Stimulated activated CD8-positive, alpha-beta memory T cell treated with anti-CD3 and anti-CD28 coated beads, Interleukin-15, amount 100 ng/mL, for 4 hours (primary cell): ENCODE measurements at places on chromosomes 7 and 10.

DNA sequence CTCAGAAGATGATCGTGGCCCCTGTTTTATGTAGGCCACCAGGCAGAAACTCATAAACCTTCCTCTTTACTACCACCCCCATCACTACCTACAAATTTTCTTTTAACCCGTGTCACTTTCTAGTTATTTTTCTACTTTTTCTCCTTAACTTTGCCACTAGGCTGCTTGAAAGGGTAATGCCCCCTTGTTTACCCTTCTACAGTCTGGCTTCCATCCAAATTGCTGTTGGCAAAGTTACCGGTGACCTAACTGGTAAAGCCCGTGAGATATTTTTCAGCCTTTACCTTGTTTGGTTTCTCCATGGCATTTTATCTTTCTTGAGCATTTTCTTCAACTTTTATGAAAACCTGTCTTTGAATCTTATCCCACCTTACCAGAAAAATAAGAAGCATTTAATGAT lies 153.0 kb downstream of the WNT2 start:
- no peak for DNase-seq

GRCh38 chr10:3805791-3806461 lies 20.9 kb upstream of the KLF6 start:
- DNase-seq = no peak

GRCh38 chr7:101754424-101755159 lies 62.8 kb upstream of the CUX1 start:
- DNase-seq = no peak

DNA sequence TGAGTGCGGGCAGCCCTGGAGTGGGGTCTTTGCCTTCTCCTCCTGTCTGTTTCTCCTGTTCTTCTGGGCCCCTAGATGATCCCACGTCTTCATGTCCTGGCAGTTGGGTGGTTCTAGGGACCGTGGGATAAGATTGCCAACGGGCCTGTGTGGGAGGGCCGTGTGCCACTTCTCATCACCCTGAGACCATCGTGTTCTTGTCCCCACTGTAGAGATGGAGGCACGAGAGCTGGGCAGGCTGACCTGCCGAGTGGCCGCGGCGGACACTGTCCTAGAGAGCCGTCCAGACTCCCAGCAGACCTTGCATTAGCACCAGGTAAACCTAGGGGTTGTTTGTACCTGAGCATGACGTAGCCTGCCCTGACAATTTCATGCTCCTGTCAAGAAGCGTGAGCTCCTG lies 18.5 kb upstream of the UBE3C start:
- no peak for DNase-seq

- DNase-seq = no peak
These were observed 11.2 kb downstream of the MIOS start for GRCh38 chr7:7577888-7578287.

GRCh38 chr7:459584-460373 lies 59.9 kb downstream of the PDGFA start:
- DNase-seq = no peak

GRCh38 chr7:158204453-158204852 lies 383.2 kb downstream of the PTPRN2 start:
- no peak for DNase-seq

DNA sequence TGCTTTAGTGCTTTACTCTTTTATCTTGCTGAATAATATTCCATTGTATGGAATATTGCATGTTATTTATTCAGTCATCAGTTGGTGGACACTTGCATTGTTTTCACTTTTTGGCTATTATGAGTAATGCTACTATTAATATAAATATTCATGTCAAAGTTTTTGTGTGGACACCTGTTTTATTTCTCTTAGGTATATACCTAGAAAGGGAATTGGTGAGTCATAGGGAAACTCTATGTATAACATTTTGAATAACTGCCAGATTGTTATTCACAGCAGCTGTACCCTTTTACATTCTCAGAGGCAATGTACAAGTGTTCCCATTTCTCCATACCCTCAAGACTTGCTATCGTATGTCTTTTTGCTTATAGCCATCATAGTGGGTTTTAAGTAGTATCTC lies 268.7 kb downstream of the SEMA3A start:
- no peak for DNase-seq

DNA sequence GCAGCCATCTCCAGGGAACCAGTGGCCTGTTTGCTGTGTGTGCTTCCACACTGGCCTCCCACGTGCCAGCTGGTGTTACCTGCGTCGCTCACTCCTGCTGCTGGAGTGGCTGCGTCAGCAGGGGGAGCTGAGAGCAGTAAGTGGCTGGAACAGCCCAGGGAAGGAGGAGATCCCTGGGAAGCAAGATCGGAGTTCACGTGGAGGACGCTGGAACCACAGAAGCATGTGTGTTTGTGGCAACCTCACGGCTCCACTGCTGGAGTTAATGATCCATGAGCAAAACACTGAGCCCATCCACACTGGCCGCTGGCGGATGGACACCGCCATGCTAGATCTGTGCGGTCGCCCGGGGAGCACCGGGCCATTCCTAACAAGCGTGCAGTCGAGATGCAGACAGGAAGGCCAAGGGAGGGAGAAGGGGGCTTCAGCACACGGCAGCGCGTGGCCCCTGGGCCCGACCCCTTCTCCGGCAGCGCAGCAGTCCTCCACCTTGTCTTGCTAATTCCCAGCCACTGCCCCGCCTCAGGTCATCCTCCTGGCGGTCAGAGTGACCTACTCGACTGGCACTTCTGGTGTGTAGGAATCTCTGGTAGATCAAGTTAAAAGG lies 68.5 kb upstream of the EEPD1 start:
- no peak for DNase-seq

- DNase-seq = no peak
These were observed 138.5 kb downstream of the ARID5B start for GRCh38 chr10:62039954-62040353.

DNA sequence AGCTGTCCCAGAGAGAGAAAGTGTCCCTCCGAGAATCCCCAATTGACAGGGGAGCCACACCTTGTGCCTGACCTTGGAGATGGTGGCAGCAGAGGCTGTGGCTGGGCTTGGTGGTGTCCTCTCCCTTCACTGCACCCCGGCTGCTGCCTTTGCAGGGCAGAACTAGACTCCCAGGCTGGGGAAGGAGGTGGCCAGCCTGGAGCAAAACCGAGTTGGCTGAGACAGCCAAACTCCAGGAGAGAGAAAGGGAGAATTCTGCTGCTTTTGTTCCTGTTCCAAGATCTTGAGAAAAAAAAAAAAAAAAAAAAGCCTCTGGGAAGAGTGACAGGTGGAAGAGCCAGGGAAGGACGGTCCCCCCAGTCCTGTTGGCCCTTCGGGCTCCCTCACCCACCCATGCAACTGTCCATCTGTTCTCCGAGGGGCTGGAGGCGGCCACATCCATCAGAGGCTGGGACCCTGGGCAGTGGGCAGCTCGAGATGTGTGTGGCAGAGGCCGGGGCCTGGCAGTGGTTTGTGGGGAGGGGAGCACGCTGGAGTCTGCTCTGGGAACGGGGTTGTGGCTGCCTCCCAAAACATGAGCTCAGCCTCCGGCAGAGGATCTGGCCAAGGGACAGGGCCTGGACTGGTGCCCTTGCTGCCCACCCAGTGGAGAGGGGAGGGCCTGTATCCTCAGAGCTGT lies 35.5 kb downstream of the CLIP2 start:
- DNase-seq = no peak

DNA sequence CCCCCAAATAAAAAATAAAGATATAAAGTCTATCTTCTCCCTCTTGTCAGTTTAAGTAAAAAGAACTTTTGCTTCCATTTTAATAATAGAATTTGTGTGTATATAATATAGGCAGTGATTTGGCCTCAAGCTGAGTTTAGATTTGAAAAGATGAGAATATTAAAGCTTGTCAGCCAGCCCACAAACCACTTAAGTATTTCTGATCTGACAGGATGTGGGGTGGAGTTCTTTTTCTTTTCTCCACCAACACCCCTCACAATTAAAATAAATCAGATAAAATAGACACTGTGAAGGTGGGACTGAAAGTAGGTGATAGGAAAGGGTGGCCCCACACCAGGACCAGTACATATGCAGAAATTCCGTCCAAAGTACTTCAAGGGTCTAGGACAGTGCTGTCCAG lies 714.1 kb downstream of the AUTS2 start:
- no peak for DNase-seq

DNA sequence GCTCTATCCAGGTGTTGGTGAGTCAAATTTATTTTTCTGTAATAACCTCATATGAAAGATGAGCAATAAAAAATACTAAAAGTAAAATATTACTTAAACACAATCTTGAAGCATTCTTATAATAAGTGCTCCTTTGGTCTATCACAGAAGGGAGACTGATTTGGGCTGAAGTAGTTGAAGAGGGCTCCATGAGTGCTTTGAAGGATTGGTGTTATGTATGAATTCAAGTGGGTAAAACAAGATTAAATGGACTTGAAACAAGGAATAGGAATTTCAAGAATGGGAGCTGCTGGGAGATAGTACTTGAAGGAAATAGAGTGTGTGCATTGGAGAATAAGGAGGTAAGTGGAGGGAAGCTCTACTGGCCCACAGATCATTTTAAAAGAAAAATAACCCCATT lies 7.3 kb upstream of the OR2A2 start:
- no peak for DNase-seq

DNA sequence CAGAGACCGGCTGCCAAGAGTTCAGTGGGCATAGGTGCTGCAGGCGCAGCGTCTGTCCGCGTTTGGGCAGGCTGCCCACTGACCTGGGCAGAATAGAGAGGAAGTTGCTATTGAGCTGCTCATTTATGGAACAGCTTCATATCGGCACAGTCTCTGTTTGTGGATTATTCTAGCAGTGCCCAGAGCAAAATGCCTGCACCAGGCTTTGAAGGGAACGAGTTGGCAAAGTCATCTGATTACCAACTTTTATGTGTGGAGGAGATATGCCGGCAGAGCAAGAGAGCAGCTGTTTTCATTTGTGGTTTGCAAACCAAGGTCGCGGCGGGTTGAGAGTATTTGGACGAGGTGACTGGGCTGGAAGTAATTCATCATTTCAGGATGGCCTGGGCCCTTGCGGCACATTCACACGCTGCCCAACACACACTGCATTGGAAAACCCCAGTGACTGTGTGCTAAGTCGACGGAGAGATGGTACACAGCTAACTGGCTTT lies 228.5 kb downstream of the TCERG1L start:
- DNase-seq = no peak

- no peak for DNase-seq
These were observed 108.7 kb downstream of the DNAJC1 start for GRCh38 chr10:21894648-21895342.

DNA sequence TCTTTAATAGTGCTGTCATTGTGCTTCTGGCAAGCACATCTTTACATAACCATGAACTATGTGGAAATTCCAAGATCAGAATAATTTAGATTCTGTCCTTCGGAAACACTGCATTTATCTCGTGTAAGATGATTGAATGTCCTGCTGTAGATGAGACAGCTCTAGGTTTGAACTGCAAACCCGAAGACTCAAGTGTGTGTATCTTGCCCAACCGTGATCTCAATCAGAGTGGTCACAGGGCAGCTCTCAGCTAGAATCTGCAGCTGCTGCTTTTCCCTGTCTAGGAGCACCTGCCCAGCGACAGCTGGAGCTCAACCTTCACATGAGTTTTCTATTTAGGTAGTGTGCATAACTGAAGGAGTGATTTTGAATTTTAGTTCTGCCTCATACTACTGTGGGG lies 17.5 kb upstream of the KIF20B start:
- no peak for DNase-seq

DNA sequence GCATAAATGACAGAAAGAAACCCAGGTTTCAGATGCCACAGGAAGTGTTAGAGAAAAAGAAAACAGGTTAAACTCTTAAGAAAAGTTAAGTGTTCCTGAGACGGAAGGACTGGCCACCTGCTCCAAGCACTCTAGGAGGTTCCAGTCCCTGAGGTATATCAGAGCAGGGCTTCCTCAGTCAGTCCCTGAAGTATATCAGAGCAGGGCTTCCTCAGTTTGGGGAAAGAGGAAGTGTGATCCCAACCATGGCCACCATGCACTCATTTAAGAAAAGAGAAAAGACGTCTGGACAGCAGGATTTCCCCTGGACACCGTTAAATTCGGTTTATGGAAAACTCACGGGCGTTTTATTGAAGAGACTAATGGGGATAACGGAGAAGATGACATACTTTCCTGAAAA lies 133.4 kb upstream of the PFKP start:
- no peak for DNase-seq

DNA sequence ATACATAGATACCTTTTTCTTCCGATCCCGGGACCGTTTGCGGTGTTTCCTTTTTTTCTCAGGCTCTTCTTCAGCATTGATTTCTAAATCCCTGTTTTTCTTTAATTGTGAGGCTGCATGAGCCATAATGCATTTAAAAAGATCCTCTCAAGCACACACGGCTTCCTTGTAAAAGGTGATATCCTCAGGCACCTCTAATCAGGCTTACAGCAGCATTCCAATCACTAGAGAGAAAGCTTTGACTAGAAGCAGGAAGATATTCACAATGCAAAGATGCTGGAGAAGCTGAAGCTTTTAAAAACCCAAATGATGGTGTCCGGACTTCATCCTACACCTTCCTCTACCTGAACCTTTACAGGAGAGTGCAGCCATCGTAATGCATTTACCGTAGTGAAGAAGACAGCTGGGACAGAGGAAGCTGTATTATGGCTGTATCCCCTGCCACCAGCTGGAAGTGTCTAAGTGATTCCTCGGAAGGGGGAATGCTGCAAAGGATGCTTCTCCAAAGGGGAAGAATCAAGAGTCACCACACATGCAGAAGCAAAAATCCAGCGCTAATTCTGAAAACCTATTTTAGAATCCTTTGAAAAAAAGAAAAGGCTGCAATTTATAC lies at the start of gene ANK3:
ANK3 (minus strand) TSS at position 463 of the 613 bp plus-strand sequence; CDS start at position 126, 337 bp downstream.
- no peak for DNase-seq

- no peak for DNase-seq
These were observed 5.5 kb downstream of the IL15RA start for GRCh38 chr10:5971886-5972285.

GRCh38 chr7:124720195-124720594 lies 45.4 kb downstream of the GPR37 start:
- no peak for DNase-seq

DNA sequence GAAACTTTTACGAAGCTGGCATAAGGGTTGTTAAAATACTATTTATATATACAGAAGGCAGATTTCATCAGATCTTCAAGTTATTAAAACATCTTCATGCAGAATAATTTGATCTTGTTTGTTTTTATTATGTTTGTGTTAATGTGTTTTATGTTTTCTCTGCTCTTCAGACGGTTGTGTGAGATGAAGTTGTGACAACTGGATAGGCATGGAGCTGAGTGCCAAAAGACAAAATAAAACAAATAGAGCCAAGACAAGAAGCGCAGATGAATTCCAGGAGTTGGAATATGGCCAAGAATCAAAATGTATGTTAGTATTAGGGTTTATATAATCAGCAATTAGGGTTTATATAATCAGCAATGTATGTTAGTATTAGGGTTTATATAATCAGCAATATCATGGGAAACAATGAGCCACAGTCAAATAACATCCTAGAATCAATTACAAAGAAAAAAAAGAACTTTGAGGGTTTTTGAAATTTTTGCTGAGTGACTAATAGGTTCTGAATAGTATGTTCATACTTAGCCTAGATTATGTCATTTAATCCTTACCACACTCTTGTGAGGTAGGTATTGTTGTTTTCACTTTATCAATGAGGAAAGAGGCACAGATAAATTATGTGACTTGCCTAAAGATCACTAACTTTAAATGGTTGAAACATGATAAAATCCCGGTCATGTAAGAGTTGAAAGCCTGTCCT lies 488.0 kb upstream of the STEAP1 start:
- DNase-seq = no peak
